ENCODE measurements at places on chromosomes 6 and 20. TPM values are rescaled to one million over a fixed set of nuclear protein-coding genes. Genes with fewer than 3 reads are reported as not detected.

Gene GRIK2
- total RNA-seq: 0.44 TPM

Gene KHDC1L
- 0.32 TPM for total RNA-seq

Gene TCF21
- 0.72 TPM for total RNA-seq

Gene STMND1
- not detected for total RNA-seq

Gene BNIP5
- not detected for total RNA-seq

Gene PAK5
- 0.52 TPM for total RNA-seq

Gene PSMB9
- 11.7 TPM for total RNA-seq

Gene CLVS2
- not detected for total RNA-seq

Gene SLC22A2
- not detected for total RNA-seq

DNA sequence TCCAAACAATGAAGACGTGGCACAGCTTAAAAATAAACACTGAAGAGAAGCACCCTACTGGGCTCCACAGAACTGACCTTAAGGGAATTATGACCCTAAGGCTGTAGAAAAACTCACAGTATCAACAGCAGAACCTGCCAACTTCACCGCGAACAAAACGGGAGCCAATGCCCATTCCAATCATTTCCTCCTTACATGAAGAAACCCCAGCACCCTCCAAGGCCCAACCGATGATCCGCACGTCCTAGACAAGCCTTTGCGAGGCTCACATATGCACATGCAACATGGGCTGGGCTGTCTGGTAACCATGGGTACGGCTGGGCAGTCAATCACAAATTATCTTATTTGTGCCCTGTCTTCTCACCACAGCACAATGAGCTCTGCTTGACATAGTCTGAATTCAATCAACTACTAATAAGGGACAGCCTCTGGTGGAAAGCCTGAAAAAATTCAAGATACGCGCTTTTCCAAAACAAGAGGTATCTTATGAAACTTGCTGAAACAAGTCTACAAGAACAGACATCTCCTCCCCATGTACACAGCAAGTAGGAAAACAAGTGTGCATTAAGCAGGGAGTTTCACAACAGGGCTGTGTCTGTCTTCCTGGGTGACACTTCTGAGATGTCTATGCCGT lies 1.7 kb downstream of the DIDO1 start:
- ATAC-seq: peak; percentile 49

- ATAC-seq: no peak
Measured at GRCh38 chr6:130760006-130760405, 67.2 kb upstream of the SMLR1 start.

GRCh38 chr6:45431317-45432065 lies 53.8 kb upstream of the SUPT3H start:
- ATAC-seq: no peak

- ATAC-seq: no peak
Measured at GRCh38 chr20:8012724-8013123, 6.8 kb downstream of the TMX4 start.

DNA sequence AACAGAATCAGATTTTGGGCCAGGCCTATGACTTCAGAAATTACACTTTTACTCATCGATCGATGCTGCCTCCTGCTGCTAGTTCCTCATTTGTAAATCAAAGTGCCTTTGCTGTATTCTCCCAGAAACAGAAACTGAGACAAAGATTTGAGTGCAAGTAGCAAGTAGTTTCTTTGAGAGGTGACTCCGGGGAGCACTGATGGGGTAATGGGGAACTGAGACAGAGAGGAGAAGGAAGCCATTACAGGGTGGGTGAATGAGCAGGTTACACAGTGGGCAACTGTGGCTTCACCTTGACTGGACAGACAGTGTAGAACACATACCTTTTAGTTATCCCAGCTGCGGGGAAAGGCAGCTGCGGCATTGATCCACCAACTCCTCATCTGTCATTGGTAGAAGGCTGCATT lies 9.7 kb upstream of the CD40 start:
- ATAC-seq: peak; percentile 35

DNA sequence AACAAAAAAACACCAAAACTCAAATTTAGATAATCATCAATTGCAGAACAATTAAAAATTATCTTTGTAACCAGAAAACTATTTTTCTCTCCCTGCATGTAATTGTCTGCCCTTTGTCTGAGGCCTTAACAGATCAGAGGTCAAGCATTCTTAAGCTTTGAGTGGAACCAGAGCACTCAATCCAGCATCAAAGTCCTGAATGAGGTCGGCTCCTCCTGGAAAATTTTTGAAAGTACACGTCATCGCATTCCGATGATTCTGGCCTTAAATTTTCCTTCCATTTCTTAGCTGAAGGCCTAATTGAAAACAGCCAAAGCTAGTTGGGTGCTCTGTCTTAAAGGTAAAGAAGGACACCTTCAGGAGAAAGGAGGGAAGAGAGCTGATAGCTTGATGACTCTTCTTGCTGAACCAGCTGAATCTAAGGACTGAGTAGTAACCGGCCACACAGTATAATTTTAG lies 510.2 kb upstream of the SULF2 start:
- peak; percentile 34 for ATAC-seq

- no peak for ATAC-seq
Measured at GRCh38 chr6:152117156-152118133, 310.0 kb downstream of the ESR1 start.

DNA sequence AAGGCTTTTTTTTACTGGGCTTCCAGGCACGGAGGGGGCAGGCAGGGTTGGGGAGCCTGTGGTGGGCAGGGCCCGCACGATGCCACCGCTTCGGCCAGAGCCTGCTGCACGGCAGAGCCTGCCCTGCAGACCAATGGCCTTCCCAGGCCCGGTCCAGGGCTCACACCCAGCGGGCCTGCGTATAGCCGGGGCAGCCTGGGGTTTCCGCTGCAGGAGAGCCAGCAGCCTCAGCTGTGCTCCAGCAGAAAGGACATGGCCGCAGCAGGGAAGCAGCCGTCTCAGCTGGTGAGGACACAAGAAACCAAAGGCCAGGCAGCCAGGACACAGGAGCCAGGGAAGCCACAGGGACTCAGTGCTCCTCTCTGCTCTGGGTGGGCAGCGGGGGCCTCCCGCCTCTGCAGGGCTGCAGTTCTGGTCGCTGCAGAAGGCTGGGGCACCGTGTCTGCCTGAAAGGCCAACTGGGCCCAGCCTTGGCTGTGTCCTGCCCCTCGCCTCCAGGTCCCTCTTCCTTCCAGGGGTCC lies 90.6 kb downstream of the TTLL2 start:
- no peak for ATAC-seq

DNA sequence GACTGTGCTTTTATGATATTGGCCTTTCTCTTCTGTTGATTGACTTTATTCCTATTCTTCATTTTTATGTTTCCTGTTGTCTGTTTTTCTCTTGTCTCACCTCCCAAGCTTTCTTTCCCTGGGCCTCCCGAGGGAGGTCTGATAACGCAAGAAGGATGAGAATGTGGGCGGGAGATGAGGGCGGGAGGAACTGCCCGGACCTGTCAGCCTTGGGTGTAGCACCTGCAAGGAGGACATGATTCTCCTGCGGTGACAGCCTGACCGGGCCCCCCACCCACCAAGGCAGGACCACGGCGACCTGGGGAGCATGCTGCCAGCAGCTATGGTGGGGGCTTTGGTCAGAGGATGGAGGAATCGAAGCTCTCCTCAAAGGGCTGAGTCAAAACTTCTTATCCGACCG lies 86.9 kb downstream of the PLEKHG1 start:
- ATAC-seq: peak; percentile 32

GRCh38 chr6:93196406-93196970 lies 222.9 kb downstream of the EPHA7 start:
- no peak for ATAC-seq

- no peak for ATAC-seq
Measured at GRCh38 chr20:38840053-38840893, 34.8 kb downstream of the PPP1R16B start.

DNA sequence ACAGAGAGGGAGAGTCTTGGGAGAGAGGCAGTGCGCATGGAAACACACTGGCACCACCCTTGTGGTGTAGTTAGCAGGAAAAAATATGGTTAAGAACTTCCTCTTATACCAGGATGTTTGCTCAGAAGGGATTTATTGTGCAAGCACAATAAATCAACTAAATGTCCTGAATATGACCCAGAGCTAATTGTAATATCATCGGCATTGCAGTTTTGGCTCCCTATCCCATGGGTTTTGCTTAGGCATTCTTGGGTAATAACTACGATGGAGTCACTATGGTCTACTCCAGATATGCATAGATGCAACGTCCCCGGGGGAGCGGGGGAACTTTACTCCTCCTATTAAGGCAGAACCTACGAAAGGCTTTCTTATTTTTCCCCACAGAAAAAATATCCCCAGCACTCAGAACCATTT lies 751.6 kb downstream of the EYS start:
- ATAC-seq: peak; percentile 38

GRCh38 chr6:156169371-156169770 lies 607.8 kb upstream of the ARID1B start:
- no peak for ATAC-seq

- peak; percentile 26 for ATAC-seq
Measured at GRCh38 chr6:12034837-12035236, 22.7 kb downstream of the HIVEP1 start.

DNA sequence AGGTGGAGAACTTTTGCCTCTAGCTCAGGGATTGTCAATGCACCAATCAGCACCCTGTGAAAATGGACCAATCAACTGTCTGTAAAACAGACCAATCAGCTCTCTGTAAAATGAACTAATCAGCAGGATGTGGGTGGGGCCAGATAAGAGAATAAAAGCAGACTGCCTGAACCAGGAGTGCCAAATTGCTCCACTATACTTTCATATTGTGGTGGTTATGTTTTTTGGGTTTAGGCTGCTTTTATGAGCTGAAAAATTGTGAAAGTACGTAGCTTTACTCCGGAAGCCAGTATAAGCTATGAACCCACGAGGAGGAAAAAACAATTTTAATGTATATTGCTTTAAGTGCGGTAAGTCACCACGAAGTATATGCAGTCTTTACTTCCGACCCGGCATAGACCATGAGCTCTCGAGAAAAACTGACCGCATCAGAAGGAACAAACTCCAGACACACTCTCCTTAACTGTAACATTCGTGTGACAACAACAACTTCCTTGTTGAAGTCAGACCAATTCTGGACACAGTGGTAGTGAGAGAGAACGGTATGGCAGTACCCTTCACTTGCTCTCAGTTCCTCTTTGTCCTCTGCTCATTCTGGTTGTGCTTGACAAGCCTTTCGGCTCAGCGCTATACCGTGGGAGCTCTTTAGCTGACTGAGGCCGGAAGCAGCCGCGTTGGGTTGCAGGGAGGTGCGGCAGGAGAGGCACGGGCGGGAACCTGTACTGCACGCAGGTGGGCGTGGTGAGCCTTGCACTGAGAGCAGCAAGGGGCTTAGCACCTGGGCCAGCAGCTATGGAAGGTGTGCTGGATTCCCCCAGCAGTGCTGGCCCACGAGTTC lies 81.9 kb upstream of the E2F3 start:
- ATAC-seq: peak; percentile 79

GRCh38 chr6:125173341-125174095 lies 19.9 kb downstream of the TPD52L1 start:
- ATAC-seq: peak; percentile 94

- no peak for ATAC-seq
Measured at GRCh38 chr20:9203081-9203447, 134.2 kb downstream of the PLCB4 start.

DNA sequence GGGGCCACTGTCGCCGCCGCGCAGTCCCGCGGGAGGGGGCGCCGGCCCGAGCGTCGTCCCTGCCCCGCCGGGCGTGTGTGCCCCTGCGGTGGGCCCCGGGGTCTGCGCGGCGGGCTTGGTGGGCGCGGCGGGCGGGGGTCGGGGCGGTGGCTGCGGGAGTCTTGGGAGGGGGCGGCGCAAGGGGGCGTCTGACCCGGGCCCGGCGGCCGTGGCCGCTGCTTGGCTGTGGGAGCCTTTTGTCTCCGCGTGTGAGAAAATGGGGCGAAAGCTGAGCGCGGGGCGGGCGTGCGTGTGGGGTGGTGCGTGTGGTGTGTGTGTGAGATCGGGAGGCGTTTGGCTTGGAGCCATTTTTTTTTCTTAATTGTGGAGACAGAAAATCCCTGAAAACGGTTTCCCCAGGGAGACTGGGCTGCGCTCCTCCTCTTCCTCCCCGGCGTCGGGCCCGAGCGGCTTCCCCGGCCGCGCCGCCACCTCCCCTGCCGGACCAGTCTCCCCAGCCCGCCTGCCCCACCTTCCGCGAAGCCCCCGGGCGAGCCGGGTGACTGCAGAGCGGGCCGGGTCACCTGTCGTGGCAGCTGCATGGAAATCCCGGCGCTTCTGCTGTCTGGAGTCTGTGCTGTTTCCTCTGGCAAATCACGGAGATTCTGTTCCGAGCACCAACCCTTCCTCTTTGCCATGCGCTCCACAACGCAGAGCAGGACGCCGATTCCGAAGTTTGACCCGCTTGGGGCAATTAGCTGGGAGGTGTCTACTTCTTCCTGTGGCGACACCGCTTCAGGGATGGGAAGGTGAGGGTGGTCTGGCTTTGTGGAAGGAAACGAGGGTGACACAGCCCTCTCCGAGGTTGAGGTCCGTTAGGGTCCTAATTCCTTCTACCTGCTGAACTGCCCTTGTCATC lies 64.4 kb downstream of the GTF2H5 start:
- peak; percentile 92 for ATAC-seq

DNA sequence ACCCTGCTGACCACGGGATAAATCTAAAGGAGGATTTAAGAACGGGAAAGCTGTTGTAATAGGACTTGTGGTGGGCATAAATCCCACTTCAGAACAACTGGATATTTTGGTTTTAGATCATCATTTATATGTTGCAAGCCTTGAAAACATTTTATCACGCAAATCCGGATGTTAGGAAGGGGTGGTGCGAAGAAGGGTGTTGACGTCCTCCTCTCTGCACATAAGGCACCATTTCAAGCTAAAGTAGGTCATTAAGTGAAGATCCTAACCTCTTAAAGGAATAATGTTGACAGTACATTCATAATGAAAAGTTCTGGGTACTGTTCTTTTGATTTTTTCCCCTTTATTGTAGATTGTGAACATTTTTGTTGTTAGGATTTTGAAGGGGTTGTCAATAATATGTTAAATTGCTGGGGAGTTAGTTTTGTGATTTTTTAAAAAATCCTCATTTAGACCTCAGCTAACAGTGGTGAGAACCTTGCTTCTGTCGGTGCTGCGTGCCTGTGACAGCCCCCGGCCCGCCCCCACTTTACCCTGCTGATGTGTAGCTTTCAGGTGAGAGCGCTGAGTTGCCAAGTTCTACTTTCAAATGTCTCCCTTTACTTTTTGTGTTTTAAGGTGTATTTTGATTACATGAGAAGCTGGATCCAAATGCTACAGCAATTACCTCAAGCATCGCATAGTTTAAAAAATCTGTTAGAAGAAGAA lies 88.8 kb downstream of the MAP3K4 start:
- no peak for ATAC-seq

DNA sequence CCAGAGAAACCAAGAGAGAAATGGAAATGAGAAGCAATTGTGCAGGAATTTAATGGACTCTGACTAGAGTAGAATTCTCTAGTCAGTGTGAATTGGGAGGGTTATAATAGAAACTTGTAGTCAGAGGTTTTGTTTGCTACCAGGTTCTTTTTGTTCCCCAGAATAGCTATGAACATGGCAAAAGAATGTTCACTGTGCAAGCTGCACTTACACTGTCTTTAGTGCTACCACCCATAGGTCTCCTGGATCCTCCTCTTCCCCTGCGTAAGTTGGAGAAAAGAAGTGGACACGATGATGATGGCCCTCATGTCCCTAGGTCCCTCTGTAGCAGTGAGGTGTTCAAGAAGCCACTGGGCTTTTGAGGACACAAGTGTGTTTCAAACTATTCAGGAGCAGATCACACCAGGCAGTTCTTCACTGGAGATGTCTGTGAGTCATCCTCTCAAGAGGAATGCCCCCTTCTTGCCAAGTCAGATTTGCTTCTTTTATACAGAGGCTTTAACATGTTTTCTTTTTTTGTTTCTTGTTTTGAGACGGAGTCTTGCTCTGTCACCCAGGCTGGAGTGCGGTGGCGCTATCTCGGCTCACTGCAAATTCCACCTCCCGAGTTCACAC lies 47.6 kb upstream of the SMIM8 start:
- peak; percentile 35 for ATAC-seq

- no peak for ATAC-seq
Measured at GRCh38 chr20:61665528-61666470, 399.9 kb downstream of the TAF4 start.

Measured in esophagus mucosa (tissue), 1 donor.